Right kidney (tissue), 9 donors: ENCODE measurements at places on chromosomes 4 and X.

DNA sequence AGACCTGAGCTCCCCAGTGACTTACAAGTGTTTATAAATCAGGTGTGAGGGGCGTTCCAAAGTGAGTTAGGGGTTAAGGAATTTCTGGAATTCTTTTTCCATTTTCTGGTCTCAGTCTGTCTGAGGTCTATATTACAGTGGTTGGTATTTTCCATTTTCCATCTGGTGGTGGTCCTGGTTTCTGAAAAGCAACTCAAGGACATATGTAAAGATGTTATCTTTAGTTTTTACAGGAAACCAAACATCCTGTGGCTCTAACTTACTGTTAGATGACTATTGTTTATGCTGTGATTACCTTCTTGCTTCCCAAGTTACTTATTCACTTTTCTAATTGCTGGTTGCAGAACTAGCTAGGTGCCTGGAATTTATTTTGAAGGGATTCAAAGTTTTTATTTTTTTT lies 53.5 kb upstream of the IL21 start:
- no peak for DNase-seq

- no peak for DNase-seq
Observed at GRCh38 chr4:183906489-183906738, 1.3 kb downstream of the STOX2 start.

GRCh38 chrX:93874554-93874953 lies 200.5 kb downstream of the FAM133A start:
- no peak for DNase-seq

- no peak for DNase-seq
Observed at GRCh38 chr4:72073816-72074215, 42.0 kb downstream of the NPFFR2 start.

- DNase-seq = no peak
Observed at GRCh38 chrX:3142259-3143042, 101.2 kb downstream of the ARSF start.

DNA sequence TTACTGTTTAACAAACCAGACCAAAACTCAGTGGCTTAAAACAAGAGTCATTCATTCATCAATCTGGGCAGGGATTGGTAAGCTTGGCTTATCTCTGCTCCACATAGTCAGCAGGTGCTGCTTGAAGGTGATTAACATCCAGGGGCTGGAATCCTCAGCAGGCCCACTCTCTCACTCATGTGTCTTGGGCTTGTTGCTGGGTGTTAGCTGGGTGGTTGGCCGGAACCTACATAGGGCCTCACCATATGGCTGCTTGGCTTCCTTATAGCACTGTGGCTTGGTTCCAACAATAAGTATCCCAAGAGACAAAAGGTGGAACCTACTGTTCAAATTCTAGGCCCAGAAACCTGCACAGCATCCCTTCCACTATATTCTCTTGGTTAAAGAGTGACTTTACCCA lies 125.0 kb downstream of the RASGEF1B start:
- no peak for DNase-seq

GRCh38 chr4:53552711-53553110 lies 38.6 kb downstream of the LNX1 start:
- DNase-seq = no peak

DNA sequence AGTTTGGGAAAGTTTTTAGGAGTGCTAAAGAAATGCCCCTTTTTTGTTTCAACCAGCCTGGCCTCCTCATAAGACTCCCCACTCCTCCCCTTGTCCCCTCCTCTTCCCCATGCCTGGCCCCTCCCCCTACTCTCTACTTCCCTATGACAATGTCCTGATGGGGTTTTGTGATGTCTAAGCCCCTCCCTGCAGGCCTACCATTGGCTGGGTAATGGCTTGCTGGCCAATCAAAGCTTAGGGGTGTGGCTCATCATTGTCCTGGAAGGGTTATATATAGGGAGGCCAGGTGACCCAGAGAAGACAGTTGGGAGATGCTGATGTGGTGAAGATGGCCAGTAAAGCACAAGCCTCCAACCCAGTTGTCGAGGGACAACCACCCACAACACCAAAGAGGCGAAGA lies 48.2 kb upstream of the PASD1 start:
- DNase-seq = no peak

DNA sequence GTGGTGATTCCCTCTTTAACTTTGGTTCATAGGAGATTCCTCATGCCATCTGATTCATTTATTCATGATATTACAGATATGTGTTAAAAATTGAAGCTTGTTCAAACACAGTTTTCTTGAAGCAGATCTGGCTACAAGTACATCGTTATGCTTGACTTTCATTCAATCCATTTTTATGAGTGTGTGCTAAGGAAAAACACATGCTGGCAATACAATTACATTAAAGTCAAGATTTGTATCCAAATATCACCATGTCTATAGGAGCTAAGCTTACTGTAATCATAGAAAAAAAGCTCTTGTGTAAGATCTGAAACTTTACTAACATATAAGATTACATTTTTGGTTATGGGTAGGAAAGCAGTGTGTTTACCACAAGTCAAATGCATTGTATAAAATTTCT lies 151.8 kb upstream of the FAT1 start:
- DNase-seq = no peak

DNA sequence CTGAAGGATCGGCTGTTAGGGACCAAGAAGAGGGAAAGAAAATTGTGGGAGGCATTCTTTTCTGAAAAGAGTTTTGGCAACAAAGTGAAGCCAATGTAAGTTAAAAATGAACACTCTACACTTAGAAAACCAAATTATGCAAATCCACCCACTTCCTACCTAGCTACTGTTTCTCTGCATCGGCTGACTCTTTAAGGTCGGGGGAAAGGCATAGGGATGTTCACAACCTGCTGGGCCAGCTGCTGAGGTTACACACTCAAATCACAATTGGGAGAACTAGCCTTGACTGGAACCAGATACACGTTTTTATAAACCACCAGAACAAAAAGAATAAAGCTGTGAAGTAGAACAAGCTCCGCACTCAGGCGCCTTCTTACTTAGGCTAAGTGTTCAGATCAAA lies 165.7 kb downstream of the LDB2 start:
- DNase-seq = no peak

- DNase-seq = no peak
Observed at GRCh38 chr4:25402521-25402920, 25.5 kb downstream of the ANAPC4 start.

DNA sequence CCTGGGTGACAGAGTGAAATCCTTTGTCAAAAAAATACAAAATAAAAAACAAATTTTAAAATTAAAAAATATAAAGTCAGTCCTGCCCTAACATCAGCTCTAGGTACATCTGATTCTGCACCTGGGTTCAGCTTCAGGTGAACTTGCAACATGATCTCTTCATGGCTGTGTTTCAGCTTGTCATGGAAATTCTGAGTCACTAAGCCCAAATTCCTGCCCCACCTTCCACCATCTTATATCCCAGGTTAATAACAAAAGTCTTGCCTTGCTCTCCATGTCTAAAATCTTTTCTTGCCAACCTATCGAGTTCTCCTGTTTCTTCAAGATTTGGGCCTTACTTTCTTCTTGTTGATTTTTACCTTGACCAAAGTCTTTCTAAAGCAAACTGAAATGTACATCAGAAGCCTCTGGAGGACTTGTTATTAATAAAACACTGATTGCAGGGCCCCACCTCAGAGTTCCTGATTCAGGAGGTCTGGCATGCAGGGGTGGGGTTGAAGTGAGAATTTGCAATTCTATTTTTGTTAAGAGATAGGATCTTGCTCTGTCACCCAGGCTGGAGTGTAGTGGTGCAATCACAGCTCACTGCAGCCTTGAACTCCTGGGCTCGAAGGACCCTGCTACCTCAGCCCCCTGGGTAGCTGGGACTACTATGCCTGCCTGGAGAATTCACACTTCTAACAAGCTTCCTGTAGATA lies 125.8 kb upstream of the VCX3A start:
- DNase-seq = no peak

DNA sequence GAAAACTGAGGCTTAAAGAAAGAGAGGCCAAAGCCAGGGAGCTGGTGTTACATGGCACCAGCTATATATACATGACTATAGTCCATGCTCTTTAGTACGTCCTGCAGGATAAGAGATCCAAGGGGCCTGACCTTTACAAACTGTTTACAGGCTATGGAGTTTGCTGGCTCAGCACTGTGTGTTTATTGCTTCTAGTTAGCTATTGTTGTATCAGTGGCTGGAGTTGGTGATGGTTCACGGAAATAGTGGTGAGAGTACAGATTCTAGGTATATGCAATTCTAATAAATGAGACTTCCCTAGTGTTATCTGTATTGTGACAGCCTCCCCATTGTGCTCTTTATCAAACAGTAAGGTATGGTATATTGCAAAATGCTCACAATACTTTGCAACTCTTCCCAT lies 46.5 kb downstream of the REPS2 start:
- no peak for DNase-seq

DNA sequence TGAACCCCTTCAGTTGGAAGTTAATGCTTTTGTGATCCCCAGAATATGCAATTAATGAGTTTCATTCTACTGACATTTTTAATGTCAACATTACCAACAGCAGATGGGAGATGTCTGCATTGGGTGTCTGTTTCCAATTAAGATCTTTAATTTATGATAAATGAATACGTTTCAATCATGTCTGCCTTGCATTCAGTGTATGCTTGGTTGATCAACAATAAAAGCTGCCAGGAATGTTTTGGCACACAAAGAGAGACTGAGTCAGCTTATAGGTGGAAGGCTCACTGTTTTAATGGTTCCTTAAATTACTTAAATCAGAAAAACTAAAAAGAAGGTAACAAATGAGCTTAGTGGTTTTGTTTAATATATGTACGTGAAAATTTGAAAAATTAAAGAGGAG lies 359.9 kb upstream of the CNKSR2 start:
- no peak for DNase-seq

- DNase-seq = no peak
Observed at GRCh38 chr4:73213916-73214653, 44.5 kb downstream of the ANKRD17 start.

DNA sequence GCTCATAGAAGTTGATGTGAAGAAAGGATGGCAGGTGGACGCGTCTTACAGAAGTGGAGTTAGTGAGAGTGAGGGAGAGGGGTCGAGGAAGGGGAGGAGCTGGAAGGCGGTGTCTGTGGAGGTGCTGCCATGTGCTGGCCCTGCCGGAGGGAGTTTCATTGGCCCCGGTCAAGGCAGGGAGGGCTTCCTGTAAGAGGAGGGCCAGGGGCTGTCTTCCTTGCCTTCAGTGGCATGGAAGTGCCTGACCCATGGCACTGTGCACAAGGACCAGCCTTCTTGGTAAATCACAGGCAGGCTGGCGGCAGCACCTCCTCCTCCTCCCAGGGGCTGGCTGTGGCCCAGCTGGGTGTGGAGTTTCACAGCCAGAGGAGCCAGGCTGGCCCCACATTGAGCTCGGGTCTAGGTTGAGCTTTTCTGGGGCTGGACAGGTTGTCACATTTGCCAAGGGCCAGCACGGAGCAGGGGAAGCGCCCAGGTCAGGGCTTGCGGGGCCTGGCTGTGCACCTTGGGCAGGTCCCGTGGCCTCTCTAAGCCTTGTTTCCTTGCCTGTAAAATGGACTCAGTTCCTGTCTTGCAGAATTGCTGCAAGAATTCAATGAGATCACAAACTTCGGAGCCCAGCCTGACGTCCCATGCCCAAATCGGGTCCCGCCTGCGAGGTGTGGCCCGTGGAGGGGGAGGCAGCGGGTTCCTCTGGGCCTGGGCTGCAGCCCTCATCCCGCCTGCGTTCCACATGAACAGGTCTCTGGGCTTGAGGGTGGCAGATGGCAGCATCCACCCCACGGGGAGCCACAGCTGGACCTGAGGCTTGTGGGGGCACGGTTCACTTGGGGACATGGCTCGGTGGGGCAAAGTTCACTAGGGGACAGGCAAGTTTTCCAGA lies 7.0 kb downstream of the HTRA3 start:
- no peak for DNase-seq

DNA sequence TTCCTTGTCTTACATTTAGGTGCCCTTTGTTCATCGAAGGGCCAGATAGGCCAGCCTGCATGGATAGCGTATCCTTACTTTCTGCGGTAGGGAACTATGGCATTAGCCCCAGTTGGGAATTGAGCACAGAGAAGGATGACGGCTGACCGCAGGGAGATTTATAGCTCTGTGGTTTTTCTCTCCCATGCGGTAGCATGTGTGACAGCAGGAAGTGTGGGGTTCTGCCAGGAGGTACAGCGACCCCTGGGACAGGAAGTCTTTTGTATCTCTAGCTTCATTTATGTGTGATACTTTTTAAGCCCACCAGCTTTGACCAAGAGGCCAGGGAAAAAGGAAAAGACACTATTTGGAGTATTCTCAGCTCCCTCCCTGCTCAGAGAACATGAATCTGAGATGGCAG lies 33.1 kb downstream of the GAB3 start:
- DNase-seq = no peak

DNA sequence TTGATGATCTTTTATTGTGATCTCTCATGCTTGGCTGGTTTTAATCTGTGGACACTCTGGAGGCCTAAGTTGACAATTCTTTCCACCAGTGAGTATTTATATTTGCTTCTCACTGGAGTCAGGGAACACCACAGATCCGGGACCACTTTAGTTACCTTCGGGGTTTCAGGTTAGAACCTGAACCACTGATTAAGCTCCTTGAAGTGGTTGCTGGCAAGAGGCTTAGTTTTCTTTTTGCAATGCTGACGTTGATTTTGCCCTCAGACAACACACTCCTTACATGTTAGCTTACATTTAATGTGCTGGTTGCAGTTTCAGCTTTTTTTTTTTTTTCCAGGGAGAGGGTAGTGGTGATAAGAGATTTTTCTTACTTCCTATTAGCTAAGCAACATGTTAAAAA lies 10.5 kb upstream of the ZNF330 start:
- DNase-seq = no peak

DNA sequence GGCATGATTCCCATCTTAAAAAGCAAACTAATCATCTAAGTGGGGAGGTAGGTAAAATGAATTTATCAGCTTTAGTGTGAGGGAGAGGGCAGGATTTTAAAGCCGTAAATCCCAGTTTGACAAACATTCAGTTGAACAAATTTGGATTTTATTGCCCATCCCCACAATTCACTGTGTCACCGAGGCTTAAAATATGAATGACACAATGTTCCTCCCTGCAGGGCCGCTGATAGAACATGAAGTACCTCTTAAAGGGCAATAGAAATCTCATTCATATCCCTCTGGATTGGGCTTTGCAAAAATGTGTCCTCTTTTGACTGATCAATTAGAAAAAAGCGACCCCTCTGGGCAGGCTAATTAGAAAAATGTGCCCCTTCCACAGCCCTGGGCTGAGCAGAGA lies 45.5 kb upstream of the SMAD1 start:
- DNase-seq = no peak

DNA sequence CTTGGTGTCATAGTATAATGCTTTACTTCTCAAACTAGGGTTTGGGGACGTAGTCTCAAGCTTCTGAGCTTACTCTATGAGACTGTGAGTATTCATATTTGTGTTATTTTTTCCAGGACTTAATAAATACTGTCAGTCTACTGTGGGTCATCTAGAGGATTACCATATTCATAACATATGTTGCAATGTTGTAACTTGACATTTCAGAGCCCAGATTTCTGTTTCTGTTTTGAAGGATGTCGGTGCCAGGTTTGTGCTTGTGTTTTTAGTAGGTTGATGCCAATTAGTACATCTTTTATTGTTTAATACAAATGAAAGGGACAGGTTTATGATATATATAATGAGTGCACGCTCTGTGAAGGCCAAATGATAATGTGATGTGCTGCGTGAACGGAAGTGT lies 69.6 kb downstream of the SPANXN4 start:
- no peak for DNase-seq
